ENCODE measurements at places on chromosomes 11 and 22.

DNA sequence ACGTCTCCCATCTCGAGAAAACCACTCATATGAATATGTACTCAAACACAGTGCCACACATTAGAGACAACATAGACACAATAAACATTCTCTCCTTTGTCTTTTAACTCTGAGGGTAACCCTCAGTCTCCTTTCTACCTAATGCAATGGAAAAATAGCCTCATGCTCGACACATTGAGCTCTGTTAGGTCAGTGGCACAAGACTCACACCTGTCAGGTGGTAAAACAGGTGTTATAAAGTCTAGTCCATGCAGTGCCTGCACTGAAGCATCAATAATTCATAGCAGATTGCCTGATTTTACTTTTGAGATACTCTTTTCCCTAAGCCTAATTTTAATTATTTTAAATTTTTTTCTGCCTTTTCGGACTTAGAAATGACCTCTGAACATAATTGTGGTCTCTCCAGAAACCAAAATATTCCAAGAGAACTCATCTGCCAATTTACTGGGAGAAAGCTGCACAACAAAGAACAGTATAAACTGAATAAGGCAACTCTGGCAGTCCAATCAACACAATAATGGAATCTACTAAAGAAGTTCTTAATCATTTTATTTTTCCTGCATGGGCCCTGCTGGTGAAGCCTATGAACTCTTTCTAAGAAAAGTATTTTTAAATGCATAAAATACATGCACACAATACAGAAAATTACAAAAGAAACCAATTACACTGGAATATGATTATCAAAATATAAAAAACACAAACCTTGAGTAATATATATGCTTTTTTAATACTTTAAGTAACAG, 9.9 kb downstream of the RDX start:
- DNase-seq = no peak

DNA sequence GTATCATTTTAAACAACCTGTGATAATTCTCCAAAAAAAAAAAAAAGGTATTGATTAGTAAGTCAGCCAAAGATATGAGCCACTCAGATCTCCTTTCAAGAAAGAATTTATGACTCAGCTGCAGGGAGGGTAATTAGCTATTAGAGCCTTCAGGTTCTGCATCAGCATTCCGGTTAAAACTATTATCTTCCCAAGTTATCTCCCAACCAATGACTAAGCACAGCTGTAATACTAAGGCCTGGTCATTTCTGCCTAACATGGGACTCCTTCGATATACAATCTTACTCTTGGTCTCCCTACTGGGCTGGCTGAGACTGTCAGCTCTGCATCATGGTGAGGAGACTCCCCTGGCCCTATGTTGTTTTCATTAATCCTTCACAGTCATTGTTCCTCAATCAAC, 60.4 kb downstream of the SBF2 start:
- DNase-seq = no peak

- DNase-seq = no peak
Observed at GRCh38 chr22:46890819-46891218, 128.4 kb downstream of the TBC1D22A start.

DNA sequence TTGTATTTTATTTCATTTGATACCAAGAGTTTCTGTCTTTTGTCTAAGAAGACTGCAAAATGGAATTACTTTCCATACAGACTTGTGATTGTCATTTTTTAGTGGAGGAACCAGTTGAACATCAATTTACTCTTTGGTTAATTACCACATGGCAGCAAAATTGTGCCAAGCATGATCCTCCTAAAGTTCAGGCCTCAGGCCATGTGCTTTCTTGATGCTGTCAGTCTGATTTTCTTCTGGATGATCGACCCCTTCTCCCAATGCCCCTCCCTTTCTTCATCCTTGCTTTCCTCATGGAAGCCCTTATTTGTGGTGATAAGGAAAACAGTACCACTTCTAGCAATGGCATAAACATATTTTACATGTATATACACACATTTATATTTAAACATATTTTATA, 76.2 kb downstream of the SVIP start:
- no peak for DNase-seq

- no peak for DNase-seq
Observed at GRCh38 chr22:25167834-25168601, 31.6 kb upstream of the CRYBB3 start.

DNA sequence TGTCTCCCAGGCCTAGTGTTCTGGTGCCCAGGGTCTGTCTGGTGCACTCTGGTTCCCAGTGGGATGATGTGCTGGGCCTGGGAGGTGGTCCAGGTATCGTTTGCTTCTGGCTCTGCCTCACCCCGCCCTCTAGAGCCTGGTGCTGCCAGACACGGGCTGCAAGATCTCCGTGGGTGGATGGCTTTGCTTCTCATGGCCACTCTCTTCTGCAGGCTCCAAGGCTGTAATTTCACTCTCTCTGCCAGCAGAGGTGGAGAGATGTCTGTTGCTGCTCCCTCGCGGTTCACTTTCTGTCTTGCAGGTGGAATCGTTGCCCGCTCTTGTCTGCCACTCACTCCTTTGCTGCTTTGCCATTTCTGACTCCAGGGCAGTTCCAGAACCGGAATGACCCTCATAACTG, 13.4 kb downstream of the NADSYN1 start:
- no peak for DNase-seq

DNA sequence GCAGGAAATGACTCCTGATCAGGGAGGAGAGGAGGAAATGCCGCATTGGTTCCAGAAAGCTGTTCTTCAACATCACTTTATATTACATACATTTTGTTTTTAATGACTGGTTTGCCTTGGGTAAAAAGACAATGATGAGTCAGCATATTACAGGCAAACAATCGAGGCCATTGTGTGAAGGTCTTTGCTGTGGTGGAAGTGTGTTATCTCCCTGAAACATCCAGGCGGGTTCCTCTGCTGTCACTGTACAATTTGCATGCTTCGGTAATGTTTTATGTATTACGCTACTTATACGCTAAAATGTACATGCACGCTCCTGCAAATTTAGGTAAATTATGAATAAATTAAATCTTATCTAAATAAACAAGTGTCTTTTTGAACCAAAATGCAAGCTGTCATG, 161.1 kb downstream of the KIRREL3 start:
- DNase-seq = no peak
